ENCODE measurements at places on chromosomes 2 and 18.

- no peak for DNase-seq
These were observed 29.3 kb downstream of the FEZ2 start for GRCh38 chr2:36568516-36569246.

DNA sequence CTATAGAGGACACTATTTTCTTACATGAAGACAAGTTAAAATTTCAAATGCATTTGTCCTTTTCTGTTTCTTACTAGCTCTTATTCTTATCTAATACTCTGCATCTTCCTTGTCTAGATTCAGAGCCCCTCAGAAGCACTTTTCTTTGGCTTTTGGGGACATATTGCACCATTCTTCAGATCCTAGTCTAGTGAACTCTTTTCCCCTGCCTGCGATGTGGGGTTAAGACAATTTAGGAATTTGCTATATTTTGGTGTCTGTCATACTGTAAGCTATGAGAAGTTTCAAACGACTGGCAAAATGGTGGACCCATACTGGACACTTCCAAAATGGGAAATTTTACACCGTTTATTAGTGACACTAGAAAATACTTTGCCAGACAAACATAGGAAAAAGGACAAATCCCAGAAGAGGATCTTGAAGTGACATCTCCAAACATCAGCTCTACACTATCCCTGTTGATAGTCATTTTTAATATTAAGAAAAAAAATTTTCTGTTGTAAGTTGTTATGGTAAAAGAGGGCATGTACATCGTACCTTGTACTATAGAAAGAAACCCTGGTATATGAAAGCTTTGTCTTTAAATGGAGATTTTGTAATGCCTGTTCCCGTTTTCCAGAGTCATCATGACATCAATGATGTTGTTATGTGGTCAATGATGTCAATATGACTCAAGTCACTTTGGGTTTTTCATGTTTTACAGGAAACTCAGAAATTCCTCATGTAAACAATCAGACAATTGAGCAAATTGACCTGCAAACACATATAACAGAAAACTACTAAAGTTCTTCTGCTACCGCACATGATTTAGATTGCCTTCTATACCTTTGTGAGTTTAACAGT is 4.4 kb upstream of the KYNU start:
- no peak for DNase-seq

GRCh38 chr2:196314780-196315179 is 143.4 kb upstream of the STK17B start:
- no peak for DNase-seq

DNA sequence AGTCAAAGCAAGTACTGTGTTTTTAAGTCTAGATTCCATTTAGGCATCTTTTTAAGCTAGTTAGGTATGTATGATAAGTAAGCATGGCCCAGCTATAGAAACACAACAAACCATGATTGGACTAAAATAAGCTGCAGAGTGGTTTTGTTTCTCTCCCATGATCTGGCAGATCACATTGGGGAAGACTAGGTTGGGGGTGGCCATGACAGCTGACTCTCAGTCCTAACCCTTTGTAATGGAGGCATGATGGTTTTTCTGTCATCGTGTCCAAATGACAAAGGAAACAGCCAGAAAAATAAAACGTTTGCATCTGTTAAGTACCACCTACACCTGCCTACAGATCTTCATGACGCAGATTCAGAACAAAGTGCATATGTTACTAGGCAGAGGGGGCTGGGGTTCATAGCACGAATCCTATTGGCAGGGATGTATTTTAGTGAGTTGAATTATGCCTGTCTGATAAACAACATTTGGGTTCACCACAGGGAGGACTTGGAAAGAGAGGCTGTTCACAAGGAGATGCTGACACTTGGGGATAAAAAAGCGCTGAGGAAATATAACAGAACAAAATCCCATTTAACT is 33.8 kb upstream of the GALNT5 start:
- DNase-seq = no peak

DNA sequence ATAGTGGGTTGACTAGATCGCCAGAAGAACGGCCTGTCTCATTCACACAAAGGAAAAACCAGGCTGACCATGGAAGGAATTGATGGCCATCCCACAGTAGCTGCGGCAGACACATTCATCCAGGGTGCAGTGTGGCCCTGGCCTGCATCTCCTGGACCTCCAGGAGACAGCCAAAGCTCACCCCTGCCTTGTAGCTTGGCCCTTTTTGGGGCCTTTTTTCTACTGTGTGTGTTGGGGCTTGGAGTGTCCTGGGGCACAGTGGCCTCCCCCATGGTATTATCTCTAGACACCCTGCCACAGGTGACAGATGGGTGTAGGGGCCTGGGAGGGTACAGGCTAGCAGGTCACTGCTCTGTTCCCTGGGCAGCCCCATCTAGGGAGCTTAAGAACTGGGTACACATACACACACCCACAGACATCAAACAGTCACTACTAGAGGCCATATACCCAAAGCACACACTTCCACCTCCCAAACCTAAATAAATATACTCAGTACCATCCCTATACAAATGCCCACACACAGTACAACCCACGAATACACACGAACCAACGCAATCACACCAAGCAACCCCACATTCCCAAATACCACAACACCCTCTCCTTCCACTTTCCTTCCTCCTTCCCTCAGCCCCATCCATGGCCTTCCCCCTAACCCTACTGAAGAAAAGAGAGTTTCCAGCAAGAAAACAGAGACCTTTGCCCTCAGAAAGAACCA is 8.6 kb downstream of the EN1 start:
- DNase-seq = no peak

DNA sequence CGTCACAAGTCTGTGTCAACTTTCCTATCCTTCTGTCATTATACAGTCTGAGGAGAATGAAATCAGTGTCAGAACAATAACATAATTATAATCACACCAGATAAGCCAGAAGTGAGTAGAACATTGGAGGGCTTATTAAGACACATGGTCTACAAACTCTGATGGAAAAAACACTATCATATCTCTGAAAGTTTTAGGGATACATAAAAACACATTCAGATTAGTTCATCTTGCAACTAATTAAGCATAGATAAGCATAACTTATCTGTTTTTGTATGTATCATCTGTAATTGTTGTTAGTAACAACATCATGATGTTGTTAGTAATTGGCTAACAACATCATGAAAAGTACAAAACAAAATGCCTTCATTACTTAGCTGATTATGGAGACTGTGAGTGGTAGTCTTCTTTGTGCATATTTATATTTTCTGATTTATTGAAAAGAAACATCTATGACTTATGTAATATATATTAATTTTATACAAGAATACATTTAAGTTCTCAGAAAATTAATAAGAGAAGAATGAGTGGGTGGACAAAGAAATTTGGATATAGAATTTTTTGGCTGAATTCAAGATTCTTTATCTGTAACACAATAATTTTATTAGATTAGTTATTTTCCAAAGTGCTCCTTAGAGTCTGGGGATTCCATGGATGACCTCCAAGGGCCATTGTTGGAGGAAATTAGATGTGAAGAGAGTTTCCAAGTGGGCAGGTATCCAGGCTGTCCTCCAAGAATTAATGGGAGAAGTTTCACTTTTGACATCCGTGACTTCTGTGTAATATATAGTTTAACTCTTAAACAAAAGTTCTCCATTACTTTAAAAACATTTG is 16.9 kb upstream of the CCDC102B start:
- no peak for DNase-seq

DNA sequence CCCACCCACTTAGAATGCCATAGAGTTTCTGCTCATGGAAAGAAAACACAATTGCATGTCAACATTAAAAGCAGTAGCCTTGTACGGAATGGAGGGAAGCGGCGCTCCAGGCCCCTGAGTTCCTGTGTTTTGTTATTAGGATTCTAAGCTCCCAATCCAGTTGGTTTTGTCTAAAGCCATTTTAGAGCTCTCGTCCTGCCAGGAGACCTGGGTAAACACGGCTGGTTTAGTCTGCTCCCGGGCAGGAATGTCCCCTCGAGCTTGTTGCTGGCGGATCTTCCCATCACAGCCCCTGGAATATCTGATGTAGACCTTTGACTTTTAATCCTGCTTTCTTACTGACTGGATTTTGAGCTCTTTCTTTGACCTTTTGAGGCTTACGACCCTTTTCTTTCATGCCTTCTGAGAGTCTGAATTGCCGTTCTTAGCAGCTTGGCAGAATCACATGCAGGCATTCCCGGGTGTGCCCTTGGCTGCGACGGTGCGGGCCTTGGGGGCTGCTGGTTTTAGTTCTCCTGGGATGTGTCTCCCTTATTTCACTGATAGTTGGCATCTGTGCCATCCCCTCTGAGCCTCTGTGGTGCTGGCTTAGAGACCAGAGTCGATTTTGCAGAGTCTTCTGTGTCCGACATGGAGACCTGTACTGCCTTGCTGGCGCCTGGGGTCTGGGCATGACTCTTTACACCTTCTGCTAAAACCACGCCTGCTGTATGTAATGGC is 25.4 kb downstream of the GREB1 start:
- no peak for DNase-seq

DNA sequence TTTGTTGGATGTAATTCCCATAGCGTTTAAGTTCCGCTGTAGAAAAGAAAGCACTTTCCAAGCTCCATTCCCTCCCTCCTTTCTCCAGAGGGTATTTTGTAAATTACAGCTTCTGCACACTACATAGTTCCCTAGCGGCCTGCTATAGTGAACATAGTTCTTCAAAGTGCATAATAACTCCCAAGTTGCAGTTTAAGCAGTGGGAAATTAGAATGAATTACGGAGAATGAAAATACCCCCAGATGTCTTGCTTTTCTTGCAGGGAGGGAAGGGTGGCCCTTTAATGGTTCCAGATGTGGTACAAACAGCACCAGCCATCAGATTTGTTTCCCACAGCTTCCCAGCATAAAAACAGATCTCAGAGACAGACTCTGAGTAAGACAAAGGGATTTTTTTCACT is 893.9 kb downstream of the SUCLG1 start:
- DNase-seq = no peak

GRCh38 chr2:180540761-180541160 is 439.6 kb upstream of the UBE2E3 start:
- no peak for DNase-seq

- DNase-seq = no peak
These were observed 42.0 kb downstream of the SP140 start for GRCh38 chr2:230267556-230267955.

DNA sequence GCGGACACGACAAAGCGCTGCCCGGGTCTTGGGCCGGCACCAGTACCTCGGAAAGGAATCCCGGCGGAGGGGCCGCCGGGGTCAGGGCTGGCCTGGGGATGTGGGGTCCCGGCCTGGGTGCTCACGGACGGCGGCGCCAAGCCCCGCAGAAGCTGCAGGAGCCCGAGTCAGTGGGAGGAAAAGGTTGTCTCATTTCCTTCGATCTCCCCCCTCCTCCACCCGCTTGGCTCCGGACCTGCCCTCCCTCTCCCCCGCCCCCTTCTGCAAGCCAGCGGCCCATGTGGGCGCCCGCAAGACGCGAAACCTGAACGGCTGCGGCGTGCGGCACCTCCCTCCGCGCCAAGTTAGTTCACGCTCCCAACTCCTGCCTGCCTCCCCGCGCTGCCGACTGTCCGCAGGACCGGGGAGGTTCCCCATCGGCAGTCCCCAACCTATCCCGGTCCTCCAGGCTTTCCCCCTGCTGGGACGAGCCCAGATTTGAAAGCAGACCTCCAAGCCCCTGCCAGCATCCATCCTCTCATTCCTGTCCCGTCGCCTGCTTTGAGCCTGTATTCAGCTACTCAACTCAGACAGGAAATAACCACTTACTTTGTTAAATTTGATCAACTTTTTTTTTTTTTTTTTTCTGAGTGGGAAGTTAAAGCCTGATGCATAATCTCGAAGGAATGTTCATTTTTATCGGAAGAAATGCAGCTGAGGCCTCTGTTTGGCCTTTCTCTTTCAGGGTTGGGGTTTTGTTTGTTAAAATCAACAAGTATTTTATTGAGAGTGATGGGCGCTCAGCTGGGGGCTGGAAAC is at the start of gene EVA1A:
TSS of gene EVA1A (minus strand) at position 172 of the 798 bp plus-strand sequence. CDS start 42,799 bp downstream, outside the sequence.
- no peak for DNase-seq

DNA sequence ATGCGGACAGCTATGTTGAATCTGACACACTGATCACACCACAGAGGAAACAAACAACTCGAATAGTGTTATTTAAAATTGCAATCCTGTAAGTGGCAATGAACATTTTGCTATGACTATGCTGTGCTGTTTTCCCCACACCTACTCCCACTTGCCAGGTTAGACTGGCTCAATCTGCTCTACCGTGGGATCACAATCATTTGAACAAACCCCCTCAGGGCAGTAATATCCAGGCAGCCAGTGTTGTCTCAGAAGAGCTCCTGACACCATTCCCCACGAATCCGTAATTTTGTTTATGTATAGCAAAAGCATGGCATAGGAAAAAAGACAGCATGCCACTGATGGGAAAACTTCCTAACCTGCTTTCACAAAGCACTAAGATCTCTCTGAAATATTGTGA is 284.3 kb downstream of the ERBB4 start:
- DNase-seq = no peak

GRCh38 chr18:28984731-28985130 is 807.8 kb upstream of the CDH2 start:
- no peak for DNase-seq

GRCh38 chr2:9832586-9832985 is 10.7 kb upstream of the TAF1B start:
- DNase-seq = no peak

DNA sequence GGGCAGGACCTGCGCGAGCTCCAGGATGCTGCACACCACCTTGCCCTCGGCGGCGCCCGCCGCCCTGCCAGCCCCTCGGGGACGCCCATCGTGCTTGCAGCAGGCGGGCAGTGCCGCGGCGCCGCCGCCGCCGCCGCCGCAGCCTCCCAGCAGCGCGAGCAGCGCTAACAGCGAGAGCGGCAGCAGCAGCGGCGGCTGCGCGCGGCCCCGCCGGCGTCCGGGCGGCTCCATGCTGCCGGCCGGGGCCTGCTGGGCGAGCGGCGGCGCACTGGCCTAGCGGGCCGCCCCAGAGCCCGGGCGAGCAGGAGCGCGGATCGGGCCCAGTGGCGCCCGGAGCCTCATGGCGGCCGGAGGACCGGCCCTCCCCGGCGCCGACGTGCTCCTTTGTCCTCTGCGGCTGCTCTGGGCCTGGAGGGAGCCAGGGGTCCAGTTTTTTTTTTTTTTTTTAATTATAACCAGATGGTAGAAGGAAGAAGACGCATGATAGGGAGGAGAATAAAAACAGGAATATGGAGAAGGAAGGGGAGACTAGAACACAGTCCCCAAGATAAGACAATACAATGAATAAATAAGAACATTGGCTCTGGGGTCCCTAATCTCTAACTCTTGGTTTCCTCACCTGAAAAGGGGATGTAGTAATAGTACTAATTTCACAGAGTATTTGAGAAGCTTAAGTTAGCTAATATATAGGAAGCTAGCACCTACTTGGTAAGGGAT is 17.1 kb upstream of the ANKRD62 start:
- DNase-seq = peak; percentile 14

DNA sequence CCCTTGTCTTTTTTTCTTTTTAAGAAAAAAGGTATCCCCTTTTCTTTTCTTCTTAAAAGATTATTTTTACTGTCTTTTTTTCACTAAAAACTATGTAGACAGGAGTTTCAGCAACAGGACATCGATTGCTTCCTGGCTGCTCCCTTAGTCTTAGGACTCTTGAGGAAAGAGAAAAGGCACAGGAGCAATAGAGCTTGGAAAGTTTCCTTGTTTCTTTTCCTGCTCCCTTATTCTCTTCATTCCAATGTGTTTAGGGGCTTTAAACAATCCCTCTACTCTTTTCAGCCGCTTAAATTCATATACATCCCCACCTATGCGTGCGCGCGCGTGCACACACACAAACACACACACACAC is 225.9 kb upstream of the FBXO11 start:
- DNase-seq = no peak

- no peak for DNase-seq
These were observed 173.3 kb upstream of the MGAT5 start for GRCh38 chr2:134080386-134081089.

GRCh38 chr2:59237311-59237710 is 996.2 kb upstream of the FANCL start:
- no peak for DNase-seq

- no peak for DNase-seq
These were observed 413 bp downstream of the ALKAL2 start for GRCh38 chr2:287471-287885.
